ENCODE measurements at places on chromosomes 5 and 9.

DNA sequence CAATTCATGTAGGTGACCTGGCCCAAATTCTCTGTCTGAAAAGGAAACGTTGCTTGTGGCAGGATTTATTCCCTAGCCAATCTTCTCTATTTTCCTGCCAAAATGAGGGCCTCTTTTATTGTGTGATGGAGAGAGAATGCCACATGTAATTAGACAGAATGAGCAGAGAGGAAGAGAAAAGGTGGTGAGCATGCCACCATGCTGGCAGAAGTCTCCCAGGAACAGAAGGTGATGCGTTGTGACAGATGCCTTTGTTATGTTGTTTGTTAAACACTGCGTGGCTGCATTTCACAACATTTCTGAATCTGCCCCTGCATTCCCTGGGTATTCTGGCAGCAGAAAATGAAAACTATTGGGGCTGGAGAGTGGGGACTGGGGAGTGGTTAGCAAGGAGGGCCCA lies 577.6 kb downstream of the TLR4 start:
- DNase-seq, result no peak

DNA sequence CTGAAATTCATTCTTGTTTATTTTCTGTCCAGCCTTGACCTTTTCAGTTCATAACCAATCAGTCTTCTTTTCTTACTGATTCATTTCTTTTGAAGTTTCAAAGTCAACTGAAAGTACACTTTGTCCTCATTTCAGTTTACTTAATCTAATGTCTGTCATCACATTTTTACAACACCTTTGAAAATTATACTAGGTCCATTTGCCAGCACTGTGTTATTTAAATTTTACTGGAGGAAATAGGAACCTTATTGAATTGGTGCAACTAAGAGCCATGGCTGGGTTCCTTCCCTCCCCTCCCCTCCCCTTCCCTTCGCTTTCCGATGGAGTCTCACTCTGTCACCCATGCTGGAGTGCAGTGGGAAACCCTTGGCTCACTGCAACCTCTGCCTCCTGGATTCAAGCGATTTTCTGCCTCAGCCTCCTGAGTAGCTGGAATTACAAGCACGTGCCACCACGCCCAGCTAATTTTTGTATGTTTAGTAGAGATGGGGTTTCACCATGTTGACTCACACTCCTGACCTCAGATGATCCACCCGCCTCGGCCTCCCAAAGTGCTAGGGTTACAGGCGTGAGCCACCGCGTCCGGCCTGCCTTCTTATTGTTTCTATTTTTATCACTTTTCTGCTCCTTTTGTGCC lies 6.3 kb downstream of the RMI1 start:
- peak; percentile 15 for DNase-seq

GRCh38 chr9:84807870-84808390 lies 138.4 kb downstream of the NTRK2 start:
- no peak for DNase-seq

- no peak for DNase-seq
Measured at GRCh38 chr5:179232091-179232735, 113.0 kb downstream of the ADAMTS2 start.

- no peak for DNase-seq
Measured at GRCh38 chr9:134263596-134263995, 62.7 kb upstream of the RXRA start.

GRCh38 chr9:95722141-95722540 lies 153.3 kb upstream of the ERCC6L2 start:
- no peak for DNase-seq

DNA sequence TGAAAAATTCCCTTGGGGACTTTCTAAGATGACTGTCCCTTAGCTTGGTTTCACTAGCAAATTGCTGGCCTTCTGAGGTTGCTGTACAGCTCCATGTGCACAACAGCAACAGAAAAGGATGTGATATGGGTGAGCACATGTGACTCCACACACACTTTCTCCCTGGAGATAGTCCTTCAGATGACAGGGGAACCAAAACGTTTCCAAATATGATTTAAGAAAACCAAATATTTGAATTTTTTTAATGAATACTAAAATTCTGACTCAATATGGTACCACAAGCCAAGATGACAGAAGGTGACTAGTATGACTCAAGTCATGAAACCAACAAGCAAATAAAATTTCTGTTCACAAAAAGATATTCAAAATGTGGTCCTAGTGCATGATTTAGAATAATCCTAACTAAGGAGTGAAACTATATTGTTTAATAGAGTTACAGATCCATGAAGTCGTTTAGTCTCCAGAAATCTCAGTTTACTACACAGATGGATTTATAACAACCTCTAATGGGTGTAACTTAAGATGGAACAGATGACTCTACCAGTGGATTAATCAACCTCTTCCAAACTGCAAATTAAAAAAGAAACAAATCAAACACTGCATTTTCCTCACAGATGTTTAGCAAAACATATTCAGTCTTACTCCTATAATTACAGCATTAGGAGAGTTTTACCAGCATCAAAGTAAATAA lies 144.8 kb upstream of the PIK3R1 start:
- no peak for DNase-seq

DNA sequence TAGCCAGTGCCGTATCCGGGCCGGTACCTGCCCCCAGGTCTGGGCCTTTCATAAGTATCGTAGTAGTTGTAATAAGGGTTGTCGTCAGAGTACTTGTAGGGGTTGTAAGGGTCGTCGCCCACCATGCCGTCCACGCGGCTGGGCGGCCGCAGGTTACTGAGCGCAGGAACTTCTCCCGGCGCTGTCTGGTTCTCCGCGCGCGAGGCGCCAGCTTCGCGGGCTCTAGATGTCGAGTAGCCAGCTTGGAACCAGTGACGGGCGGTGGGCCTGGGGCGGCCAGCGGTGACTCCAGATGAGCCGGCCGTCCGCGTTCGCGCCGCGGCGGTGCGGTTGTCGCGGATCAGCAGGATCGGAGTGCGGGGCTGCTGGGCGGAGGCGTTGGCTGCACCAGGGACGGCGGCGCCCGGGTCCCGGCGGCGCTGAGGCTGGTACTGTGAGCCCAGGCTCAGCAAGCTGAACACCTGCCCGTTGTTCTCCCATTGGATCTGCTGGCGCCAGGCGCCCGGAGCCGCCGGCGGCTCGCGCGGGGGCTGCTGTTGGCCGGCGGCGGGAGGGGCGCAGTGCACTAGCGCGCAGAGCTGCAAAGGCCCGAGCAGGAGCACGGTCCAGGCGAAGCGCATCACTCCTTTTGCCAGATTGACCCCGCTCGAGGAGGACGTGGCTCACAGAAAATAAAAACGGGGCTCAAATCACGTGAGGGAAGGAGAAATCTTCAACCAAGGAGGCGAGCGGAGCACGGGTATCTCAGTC lies 518 bp downstream of the LOX start:
- DNase-seq, result no peak

DNA sequence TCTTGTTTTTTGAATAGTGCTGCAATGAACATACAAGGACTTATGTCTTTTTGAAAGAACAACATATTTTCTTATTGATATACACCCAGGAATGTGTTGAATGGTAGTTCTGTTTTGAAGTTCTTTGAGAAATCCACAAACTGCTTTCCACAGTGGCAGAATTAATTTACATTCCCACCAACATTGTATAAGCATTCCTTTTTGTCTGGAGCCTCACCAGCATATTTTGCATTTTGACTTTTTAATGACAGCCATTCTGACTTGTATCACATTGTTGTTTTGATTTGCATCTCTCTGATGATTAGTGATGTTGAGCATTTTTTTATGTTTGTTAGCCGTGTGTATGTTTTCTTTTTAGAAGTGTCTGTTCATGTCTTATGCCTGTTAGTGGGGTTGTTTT lies 524.9 kb downstream of the SEMA5A start:
- DNase-seq, result no peak

- DNase-seq, result no peak
Measured at GRCh38 chr9:39108145-39108544, 179.8 kb downstream of the CNTNAP3 start.

DNA sequence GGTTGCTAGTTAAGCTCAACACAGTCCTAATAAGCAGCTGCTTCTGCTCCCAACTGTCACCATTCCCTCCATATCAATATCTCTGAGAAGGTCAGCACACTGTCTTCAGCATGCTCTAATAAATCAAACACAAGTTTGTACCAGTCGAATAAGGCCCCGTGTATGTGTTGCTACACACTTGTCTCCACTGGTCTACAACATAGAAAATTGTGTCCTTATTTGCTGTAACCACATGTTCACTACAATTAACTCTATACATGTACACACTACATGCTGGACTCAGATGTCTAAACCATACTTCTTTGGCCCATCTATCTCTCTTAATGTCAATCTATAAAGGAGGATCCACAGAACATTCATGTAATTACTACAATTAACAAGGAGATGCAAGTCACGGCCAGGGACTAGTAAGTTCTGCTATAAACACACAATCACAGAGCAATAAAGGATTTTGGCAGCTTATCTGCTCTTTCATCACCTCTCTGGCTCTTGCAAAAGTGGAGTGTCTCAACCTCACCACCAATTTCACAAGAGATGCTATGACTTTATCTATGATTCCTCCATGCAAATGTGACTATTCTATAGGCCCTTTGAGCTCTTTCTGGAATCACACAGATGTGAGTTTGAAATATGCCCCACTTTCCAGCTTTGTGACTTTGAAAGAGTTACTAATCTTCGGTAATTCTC lies 143.9 kb downstream of the SEMA5A start:
- DNase-seq, result no peak

DNA sequence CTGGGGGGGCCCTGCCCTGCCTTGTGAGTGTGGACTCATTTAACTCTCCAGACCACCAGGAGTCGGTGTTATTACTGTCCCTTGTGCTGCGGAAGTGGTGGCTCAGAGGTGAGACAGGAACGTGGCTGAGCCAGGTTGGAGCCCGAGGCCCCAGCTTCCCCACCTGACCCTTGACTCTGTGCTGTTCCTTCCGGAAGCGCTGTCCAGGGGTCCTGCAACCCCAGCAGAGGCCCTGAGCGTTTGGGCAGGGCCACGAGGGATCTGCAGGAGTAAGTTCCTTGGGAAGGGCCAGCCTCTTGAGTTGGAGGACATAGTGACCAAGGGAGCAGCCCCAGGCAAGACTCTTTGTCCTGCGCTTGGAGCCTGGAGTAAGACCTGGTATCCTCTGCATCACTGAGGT lies 99.6 kb downstream of the RXRA start:
- no peak for DNase-seq

- no peak for DNase-seq
Measured at GRCh38 chr9:38090170-38090569, 21.1 kb upstream of the SHB start.

DNA sequence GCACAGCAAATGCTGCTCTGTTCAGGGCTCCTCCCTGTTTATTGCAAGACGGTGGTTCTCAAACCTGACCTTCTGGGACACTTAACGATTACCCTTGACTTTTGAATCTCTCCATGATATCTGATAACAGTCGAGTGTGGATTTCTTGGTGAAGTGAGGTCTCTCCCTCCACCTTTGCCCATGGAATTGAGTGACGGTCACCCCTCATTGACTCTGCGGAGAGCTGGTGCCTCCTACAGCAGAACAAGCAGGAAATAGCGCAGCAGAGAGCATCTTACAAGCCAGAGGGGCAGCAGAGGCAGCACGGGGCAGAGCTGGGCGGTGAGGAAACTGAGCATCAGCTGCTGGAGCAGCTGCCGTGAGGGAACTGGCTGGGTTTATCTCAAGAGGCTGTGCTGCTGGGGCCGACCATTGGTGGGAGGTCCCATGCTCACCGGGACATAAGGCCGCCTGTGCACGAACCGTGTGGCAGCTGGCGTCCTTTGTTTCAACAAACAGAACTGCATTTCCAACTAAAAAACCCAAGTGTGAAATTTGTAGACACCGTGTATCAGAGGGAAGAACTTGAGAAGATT lies 189.8 kb downstream of the MTRR start:
- no peak for DNase-seq

DNA sequence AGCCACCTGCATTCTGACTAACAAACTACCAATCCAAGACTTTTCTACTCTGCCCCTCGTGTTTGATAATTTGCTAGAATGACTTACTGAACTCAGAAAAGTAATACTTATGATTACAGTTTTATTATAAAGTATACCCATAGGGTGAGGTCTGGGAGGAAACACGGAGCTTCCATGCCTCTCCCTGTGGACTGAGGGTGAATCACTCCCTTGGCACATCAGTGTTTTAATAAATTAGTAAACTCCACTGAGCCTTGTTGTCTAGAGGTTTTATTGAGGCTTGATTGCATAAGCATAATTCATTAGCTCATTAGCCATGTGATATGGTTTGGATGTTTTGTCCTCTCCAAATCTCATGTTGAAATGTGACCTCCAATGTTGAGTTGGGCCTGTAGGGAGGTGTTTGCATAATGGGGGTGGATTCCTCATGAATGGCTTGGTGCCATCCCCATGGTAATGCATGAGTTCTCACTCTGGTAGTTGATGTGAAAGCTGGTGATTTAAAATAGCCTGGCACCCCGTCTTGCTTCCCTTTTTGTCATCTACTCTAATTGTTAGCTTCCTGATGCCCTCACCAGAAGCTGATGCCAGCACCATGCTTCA lies 233.6 kb upstream of the TRPC7 start:
- no peak for DNase-seq

GRCh38 chr5:65771266-65771665 lies 49.3 kb downstream of the NLN start:
- no peak for DNase-seq

GRCh38 chr9:136310273-136311030 lies 6.6 kb upstream of the CCDC187 start:
- no peak for DNase-seq

GRCh38 chr9:35267710-35268109 lies 105.9 kb downstream of the UNC13B start:
- no peak for DNase-seq

- DNase-seq, result no peak
Measured at GRCh38 chr5:43648499-43649124, 45.6 kb downstream of the NNT start.

DNA sequence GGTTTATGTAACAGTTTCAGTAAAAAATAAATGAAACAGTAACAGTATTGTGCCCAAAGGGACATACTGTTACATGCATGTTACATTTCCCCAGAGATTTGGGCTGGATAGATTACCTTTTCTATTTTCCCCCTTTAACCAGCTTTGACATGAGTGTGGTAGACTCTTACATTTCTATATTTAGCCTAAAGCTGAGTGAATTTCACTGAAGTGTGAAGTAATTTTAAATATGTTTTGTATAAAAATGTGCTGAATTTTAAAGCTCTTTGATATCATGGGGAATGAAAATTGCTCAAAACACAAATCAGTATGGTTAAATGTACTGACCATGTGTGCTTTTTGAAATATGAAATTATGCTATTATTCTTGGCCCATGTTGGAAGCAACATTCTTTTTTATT lies 122.3 kb upstream of the CDH10 start:
- DNase-seq, result no peak

DNA sequence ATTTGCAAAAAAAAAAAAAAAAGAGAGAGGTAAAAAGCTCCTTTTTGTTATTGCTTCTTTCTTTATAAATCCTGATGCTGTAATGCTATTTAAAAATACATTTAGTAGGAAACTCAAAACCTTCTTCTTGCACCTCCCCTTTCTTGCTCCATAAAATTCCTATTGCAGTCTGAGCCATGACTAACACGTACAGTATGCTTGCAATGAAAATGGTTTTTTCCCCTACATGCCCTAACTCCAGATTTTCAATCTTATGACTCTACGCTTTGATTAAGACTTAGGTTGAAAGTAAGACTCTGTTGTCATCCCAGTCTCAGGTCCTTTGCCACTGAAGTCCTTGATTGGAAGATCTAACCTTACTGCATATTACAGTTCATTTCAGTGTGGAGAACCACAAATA lies 23.9 kb downstream of the FGF10 start:
- DNase-seq, result no peak

Measured in stimulated activated CD8-positive, alpha-beta memory T cell treated with anti-CD3 and anti-CD28 coated beads, Interleukin-4, amount 100 ng/mL, for 4 hours (primary cell).